Cardiac fibroblast (primary cell): ENCODE measurements at places on chromosomes 7 and 10.
A peak's percentile ranks its signal among the peaks of the same experiment; 100 is the strongest.

- peak; percentile 70 for DNase-seq
Observed at GRCh38 chr7:157490465-157490912, 153.7 kb downstream of the DNAJB6 start.

DNA sequence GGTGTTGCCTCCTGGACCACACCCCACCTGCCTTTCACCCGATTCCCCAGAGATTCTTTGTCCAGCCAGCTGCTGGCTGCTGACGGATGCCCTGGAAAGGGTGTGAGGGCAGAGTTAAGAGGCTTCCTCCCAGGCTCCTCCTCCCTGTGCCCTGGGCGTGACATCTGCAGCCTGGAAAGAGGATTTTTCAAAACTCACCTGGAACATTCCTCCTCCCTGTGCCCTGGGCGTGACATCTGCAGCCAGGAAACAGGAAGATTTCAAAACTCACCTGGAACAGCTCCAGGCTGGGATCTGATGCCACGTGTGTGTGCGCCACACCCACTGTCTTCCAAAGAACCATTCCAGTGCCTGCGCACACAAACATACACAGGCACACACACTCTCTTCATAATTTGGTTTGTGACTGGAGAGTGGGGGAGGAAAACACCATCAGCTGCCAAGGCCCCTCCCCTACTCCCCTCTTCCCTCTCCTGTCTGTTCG, 5.2 kb downstream of the MARVELD1 start:
- peak; percentile 44 for DNase-seq

DNA sequence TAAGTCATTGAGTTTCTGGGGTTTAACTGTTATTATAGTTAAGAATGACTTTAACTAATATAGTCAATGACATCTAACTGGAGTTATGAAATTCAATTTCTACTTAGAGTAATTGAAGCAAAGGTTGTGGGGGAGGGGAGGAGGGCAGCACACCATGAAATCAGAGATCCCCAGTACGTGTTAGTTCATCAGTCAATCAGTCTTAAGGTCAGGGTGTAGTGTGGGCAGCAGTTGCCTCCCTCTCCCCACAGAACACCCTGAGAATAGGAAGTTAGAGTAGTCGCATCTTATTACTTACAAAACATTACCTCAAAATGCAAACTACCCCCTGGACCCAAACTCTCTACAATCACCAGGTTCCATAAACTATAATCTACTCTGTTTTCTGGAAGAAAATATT, 7.0 kb upstream of the HPS1 start:
- no peak for DNase-seq

GRCh38 chr7:44176486-44176885, 12.8 kb downstream of the GCK start:
- DNase-seq, result no peak

GRCh38 chr10:112951359-112952281, 1.6 kb downstream of the TCF7L2 start:
- peak; percentile 91 for DNase-seq

DNA sequence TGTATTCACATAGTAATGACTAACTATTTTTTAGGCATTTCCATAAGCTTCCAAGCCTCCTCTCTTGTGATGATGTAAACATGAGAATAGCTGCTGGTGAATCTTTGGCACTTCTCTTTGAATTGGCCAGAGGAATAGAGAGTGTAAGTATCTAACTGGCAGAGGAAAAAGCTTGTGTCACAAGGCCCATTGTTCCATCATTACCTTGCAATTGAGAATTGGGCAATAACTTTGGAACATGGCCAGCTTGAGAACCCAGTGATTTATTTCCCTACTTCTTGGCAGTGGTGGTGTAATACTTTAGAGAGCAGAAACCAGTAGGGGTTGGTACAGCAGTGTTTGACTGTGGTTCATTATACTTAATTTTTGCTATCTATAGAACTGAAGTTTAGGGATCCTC, 12.0 kb downstream of the IFRD1 start:
- DNase-seq, result peak; percentile 98

DNA sequence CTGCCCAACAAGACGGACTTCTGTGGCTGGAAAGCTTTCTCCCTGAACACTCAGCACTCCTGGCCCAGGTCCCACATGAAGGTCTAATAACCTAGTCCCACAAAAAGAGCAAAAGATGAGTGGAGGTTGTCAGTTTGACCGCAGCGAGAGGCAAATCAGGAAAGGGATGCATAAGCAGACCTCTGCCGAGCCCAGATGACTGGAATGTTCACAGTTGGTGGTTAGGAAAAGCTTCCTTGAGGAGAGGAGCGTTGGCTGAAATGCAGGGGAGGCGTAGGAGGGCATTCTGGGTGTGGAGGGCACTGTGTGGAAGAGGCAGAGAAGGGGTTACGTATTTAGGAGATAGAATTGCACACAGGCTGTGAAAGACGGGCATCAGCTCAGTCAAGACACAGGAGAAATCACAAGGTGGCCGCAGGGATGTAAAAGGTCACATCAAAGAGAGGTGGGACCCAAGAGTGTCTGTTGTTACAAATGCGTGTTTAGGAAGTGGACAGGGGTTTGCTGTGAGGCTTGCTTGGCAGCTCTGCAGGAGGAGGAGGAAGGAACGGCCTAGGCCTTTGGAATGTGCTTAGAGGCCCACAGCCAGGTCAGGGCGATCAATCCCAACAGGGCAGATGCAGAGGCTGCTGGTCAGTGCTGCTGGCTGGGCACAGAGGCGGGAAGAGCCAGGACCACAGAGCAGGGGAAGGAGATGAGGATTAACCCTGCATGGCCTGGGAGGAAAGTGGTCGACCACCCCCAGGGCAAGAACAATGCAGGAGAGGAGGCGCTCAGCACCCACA, 133.5 kb downstream of the VIPR2 start:
- DNase-seq, result no peak

DNA sequence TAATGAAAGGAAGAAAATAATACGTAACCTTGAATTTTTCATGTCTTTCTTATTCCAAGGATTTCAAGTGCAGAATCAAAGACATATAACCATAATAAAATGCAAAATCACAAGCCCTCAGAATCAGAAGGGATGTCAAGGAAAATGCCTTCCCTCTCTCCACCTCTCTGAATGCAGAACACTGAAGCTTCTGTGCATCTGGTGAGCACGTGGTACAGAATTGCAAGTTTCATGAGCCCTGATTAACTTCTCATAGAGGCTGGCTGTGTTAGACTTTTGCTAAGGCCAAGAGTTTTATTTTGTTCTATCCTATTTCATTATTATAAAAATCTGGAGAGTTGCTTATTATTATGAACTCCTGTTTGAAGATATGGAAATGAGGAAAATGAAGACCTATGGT, 533.7 kb upstream of the POM121L12 start:
- no peak for DNase-seq

GRCh38 chr10:127872011-127872761, 20.6 kb downstream of the CLRN3 start:
- peak; percentile 24 for DNase-seq

GRCh38 chr7:22677680-22678079, 49.3 kb upstream of the IL6 start:
- DNase-seq, result no peak

DNA sequence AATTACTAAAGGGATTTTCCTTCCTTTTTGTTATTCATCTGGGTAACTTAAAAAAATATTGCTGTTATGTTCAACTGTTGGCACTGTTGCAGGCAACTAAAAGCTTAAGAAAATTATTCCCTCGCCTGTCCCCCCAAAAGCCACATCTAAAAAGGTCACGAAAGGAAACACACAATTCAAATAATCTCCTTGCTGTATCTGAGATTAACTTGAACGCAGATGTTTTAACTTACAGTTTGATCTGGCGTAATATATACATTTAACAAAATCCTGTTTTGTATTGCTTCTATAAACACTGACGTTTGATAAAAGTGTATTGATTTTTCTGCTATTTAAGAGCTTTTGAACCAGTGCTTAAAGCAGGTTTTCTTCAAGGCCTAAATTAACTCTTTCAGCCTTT, 432.1 kb downstream of the SUGCT start:
- no peak for DNase-seq

DNA sequence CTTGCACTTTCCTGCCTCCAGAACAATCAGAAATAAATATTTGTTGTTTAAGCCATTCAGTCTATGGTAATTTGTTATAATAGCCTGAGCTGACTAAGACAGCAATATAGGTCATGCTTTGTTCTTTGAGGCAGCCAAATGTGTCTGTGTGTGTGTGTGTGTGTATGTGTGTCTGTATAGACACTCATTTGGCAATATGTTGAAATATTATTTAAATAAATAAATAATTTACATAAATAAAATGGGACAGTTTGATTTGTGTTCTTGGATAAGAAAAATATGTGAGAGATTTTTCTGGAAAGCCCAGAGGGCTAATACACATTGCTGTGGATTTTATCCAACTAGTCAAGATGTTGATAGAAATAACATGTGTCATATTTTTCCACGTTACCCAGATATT, 140.2 kb downstream of the PTN start:
- DNase-seq, result no peak

DNA sequence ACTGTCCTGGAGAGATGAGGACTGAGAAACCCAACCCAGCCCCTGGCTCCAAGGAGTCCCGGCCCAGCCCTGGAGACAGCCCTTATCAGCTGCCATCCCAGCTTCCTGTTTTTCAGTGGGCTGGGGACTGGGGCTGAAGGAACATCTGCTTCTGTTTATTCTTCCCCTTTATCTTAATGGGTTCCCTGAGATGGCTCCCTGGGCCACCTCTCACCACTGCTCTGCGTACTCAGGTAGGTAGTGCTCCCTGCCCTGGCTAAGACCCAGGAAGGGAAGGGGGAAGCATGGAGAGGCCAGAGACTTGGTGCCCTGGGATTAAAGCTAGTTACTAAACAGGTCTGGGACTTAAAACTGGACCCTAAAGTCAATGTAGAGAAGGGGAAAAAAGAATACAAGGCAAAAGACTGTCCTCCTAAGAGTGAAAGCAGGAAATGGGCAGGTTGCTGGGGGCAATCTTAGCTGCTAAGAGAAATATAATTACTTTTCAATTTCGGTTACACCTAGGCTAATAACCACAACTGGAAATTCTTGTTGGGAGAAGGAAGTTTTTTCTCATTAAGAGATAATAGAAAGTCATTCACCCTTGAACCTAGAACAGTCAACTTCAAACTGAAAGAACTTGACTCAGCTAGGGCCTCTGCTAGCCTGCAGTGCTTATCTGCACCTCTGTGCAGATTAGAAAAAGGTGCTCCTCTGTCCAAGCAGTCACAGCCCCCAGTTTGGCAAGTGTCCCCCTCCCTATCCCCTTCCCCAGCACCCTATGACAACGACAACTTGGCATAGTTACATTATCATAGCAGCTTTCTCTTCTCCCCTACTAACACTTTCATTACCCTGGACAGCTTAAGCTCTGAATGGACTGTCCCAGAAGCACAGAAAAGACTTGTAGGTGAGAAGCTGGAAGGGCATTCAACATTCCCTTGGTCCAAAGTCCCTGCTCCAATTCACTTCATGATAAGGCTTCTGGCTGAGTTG, 65.6 kb upstream of the KDM7A start:
- no peak for DNase-seq

GRCh38 chr10:101617824-101618568, 29.9 kb downstream of the DPCD start:
- DNase-seq, result no peak

GRCh38 chr10:70528741-70529362, 50.3 kb downstream of the PALD1 start:
- DNase-seq, result peak; percentile 55

- no peak for DNase-seq
Observed at GRCh38 chr7:150397346-150398107, 18.4 kb downstream of the ZNF775 start.

DNA sequence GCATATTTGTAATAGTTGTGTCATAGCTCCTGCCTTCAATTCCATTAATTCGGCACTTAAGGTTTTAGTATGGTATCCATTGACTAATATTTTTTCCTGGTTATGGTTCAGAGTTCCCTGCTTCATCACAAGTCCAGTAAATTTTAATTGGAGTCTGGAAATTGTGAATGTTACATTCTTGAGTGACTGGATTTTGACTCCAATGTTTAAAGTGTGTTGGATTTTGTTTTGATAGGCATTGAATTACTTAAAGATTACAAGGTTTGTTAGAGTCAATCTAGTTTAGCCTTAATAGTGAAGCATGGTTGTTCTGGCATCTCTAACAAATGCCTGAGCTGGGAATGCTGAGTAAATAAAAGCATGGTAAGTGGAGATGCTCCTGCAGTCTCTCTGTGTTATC, 326.6 kb upstream of the IGFBP3 start:
- DNase-seq, result no peak

GRCh38 chr10:132163278-132163765, 23.4 kb upstream of the DPYSL4 start:
- no peak for DNase-seq

DNA sequence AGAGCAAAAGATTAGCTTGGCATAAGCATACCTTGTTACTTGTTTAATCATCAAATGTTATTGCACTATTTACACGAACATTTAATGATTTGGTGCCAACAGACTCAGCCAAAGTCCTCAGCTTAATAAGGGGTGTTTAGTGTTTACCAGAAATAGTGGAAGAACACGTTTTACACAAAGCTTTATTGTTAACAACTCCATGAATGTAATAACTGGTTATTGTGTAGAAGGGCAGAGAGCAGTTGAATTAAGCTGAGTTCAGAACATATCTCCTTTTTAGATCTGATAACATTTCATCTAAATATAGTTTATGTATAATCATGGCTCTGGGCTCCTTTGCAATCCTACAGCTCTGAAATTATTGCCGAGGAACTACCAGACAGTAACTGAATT, 99.1 kb downstream of the CABCOCO1 start:
- DNase-seq, result no peak

- no peak for DNase-seq
Observed at GRCh38 chr10:15704581-15704968, 15.1 kb downstream of the ITGA8 start.

GRCh38 chr10:112797197-112797596, 152.8 kb upstream of the TCF7L2 start:
- no peak for DNase-seq

- no peak for DNase-seq
Observed at GRCh38 chr10:132459301-132460003, 62.5 kb downstream of the PWWP2B start.

GRCh38 chr7:25831831-25832411, 320.1 kb upstream of the NFE2L3 start:
- DNase-seq, result no peak

DNA sequence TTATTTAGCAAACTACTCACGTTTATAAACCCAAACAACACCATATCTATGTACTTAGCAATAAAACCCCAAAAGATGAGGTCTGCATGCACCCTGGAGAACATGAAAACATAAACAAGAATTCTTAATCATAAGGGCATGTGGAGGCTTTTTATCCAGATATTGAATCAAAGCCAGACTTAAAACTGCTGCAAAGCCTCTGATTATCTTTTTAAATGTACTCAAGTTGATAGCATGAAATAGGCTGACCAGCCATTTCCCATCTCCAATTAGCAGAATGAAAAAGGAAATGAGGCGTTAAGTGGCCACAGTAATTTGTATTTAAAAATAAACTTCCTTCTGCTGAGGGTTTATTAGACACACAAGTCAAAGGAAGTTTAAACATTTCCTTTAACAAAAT, 48.3 kb downstream of the ITIH5 start:
- no peak for DNase-seq

- no peak for DNase-seq
Observed at GRCh38 chr7:88013981-88014380, 79.9 kb downstream of the ADAM22 start.

- no peak for DNase-seq
Observed at GRCh38 chr10:7046615-7047014, 364.2 kb downstream of the SFMBT2 start.

- DNase-seq, result no peak
Observed at GRCh38 chr7:69090936-69091335, 507.3 kb upstream of the AUTS2 start.

- no peak for DNase-seq
Observed at GRCh38 chr10:22317076-22317370, 835 bp downstream of the COMMD3 start.

- DNase-seq, result no peak
Observed at GRCh38 chr7:20219062-20219445, 1.9 kb upstream of the MACC1 start.

GRCh38 chr7:30941582-30942323, 22.0 kb upstream of the GHRHR start:
- no peak for DNase-seq
